ENCODE measurements at places on chromosomes 1 and 21.

GRCh38 chr1:8343044-8343443 lies 25.1 kb downstream of the SLC45A1 start:
- no peak for DNase-seq

DNA sequence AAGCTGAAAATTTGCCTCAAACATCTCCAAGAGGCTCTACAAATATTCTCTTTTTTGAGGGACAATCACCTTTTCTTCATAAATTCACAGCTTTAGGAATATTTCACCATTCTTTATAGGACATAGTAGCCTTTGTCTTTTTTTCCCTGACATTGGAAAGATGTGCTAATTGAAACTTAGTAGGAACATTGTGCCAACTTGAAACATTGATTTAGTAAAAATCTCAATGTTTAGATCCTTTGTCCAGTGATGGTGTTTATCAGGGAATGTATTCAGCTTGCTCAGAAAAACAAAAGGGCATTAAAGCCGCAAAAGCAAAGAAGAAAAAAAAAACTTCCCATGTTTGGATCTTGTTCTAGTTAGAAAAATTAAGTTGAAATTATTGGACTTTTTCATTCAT lies 52.1 kb downstream of the DPT start:
- no peak for DNase-seq

DNA sequence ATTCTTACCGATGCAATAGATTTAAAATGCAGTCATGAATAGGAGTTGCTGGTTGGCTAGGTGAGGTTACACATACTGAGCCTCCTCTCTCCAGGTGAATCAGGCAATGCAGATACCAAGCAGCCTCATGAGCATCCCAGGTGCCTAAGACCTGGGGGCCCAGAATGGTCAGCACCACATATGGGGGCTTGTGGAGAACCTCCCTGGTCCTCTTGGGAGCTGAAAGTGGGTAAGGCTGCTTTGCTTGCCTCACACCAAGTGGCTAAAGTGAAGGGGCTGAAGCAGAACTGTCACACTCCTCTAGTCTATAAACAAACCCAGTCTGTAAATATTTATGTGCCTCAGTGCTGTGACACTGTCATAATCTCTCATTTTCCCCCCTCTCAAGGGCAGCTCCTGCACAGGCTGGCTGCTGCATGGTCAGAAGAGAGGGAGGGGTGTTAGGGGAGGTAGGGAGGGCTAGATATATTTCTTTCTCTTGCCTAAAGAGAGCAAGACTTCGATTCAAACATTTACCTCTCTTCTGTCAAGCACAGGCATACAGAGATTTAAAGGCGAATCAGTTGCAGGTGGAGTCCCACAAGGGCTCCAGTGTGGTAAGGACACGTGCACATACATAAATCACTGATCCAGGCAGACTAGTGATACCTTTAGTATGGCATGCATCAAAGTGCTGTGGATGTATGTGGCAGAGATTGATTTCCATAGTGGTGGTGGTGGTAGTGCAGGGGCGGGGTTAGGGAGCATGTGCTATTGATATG lies 157.9 kb upstream of the TNR start:
- no peak for DNase-seq

- DNase-seq = no peak
Observed at GRCh38 chr1:160577671-160578070, 1.6 kb downstream of the CD84 start.

DNA sequence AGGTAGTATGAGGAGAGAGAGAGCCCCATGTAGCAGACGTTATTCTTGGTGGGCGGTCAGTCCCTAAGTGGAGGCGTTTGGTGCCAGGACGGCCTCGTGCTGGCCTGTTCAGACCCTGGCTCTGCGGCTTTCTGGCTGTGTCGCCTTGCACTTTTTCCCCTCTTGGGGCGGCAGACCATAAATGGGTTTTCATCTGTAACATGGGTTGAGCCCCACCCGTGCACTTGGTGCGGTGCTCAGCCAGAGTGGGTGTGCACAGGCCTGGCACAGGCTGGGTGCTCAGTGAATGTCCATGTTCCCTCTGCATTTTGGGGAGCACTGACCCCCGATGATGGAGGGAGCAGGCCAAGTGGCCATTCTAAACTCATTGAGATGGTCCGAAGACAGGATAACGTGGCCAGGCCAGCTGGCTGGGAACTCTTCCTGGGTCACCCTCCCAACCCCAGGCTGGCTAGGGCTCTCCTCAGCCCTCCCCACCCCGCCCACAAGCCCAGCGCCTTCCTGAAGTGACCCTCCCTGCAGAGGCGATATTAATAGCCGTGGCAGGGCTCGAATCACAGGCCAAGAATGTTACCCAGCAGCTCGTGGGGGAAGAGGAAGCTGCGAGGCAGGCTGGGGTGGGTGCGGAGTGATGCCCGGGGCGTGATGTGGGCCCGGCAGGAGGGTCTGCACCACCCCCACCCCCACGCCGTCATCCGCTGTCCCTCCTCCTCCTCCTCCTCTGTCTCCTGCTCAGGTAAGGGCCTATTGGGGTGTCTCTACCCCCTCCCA lies 78.5 kb downstream of the ARHGEF10L start:
- no peak for DNase-seq

All from activated T-cell treated with anti-CD3 and anti-CD28 coated beads, Interleukin-2, amount 50 U/mL, for 48 hours (primary cell).